ENCODE measurements at places on chromosomes 2 and 18.

GRCh38 chr18:12640881-12641200 is 17.1 kb downstream of the SPIRE1 start:
- no peak for DNase-seq

DNA sequence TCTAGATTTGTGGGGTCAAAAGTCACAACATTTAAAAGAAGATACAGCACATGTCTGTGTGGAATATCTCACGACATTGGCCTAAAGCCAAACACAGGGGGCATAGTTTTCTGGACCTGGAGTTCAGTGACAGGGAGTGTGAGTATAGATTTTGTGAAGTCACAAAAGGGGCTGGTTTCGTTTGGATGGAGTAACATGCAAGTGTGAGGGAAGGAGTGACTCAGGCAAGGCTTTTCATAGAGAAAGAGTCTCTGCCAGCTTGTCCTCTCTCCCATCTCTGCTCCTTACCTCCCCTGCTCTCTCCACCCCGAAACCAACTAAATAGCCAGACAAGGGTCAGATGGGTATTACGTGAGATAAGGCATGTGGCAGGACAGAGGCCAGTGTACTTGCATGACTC is 3.7 kb upstream of the EPAS1 start:
- DNase-seq = no peak

DNA sequence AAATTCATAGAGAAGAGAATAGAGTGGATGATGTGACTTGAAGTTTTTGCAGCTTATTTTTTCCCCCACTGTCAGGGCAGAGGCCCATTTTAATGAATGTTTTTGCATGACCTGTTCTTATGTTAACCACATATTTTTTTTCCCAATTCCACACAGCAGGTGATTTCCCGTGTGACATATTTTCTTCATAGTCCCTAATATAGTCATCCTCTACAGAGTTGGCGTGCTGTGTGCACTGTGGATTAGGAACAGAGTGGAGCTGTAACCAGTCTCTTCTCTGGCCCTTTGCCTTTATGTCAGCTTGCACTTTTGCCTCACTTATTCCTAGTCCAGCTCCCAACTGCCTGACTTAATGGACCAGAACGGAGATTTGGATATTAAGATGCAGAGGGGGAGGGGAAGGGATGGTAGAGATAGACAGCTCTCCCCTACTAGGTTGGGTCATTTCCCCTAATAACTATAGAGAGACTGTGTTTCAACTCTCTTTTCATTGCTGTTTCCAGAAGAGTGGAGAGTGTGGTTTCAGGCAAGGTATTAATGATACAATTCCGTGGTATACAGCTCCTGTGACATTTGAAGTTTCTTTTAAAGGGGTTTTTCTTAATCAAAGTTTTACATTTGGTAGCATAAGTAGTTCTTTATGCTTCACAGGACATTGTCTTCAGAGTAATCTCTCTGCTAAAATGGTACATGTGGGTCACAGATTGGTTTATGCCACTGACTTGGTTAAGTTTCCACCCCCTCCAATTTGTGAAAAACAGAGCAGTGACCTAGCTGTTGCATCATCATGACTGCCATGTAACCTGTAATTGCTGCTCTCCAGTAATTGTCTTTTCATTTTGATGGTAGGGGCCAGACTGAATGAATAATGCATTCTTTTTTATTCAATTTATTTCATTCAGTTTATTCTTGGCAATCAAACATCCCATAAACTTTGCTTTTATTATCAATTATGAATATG is 161.3 kb downstream of the HAUS1 start:
- DNase-seq = no peak

DNA sequence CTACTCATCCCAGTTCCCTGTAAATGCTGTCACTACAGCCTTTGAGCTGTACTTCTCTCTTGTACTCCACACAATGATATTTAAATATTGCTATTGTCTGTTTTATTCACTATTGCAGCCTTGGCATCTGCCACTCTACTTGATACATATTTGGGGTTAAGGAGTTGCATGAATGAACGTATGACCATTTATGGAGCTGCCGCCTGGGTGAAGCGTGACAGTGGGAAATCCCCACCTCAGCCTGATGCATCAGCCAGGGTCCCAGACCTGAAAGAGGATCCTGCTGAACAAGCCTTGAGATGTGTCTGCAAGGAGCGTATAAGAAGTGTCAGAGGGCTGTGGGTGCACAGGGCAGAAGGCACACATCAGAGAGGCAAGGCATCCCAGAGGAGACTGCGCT is 39.1 kb downstream of the MRPL35 start:
- DNase-seq = no peak

DNA sequence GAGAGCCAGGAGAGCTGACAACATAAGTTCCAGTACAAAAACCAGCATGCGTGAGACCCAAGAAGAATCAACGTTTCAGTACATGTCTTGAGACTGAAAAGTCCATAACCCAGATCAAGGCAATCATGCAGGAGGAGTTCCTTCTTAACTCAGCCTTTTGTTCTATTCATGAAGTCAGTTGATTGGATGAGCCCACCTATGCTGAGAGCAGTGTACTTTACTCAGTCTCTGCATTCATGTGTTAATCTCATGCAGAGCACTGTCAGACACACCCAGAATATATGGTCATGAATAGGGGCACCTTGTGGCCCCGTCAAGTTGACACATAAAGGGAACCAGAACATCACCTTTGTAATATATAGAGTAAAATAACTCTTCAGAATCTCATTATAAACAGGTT is 653.6 kb upstream of the CNTNAP5 start:
- DNase-seq = no peak
